ENCODE measurements at places on chromosomes 4 and X.

- DNase-seq: no peak
Observed at GRCh38 chr4:153560908-153561307, 94.7 kb downstream of the TMEM131L start.

GRCh38 chr4:26741491-26741871, 119.2 kb upstream of the STIM2 start:
- no peak for DNase-seq

GRCh38 chrX:142312591-142312990, 107.5 kb upstream of the MAGEC2 start:
- no peak for DNase-seq

DNA sequence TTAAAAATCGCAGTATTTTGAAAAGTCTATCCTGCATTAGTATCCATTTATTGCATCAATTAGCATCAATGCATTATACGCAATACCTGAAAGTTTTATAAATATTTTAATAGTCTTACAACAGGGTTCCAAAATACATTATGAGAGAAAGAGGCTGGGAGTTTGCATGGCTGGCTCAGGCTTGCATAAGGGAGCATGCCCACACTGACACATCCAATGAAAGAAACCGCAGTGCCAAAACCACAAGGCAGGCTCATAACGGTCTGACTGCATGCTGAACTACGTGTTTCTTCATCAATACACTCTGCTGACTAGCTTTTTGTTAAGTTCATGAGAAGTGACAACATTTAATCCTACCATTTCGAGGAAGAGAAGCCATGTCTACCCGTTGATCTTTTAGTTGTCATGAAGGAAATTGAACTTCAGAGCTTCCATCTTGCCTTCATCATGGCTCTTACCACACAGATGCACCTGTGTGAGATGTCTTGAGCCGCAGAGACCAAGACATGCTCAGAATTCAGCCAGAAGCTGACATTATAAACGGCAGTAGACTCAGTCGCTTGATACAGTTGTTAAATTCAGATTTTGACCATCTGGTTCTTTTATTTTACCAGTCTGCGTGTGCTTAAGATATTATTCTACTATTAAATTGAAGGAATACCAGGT, 168.8 kb upstream of the FRG1 start:
- DNase-seq: no peak

DNA sequence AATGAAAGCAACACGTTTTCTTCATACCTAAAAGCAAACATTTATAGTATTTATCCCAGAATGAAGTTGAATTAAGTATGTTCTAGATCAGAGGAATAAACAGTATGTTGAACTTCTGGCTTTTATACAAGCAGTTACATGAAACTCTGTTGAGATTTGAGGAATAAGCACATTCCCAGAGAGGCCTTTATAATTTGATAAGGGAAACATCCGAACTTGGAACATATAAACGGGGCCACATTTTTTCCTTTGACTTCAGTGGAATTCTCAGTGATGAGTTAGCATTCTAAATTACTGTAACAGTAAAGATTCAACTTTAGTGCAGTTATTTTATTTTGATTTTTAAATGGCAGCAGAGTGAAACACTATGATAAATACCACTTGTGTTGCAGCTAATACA, 119.5 kb downstream of the GLRA3 start:
- no peak for DNase-seq

GRCh38 chr4:174216799-174217272, 66.6 kb downstream of the FBXO8 start:
- DNase-seq: no peak

GRCh38 chr4:74999714-75000309, 66.9 kb downstream of the PARM1 start:
- no peak for DNase-seq

GRCh38 chrX:132638313-132638712, 149.5 kb upstream of the MBNL3 start:
- DNase-seq: no peak

DNA sequence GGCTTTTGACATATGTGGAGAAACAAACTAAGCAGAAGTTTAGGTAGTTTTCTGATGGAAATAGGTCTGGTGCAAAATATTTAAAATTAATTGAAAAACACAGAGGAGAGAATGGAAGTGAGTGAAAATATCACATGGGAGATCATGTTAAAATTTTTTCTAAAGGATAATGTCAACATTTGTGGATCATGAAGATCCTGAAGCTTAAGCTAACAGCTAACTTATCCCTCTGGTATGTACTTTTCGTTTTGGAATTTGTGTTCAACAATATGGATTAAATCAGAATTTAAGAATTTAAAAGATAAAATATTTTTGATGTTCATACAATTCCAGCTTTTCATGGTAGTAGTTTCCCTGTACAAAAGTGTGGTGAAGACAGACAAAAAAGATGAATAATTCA, 572.8 kb upstream of the FAM241A start:
- no peak for DNase-seq

DNA sequence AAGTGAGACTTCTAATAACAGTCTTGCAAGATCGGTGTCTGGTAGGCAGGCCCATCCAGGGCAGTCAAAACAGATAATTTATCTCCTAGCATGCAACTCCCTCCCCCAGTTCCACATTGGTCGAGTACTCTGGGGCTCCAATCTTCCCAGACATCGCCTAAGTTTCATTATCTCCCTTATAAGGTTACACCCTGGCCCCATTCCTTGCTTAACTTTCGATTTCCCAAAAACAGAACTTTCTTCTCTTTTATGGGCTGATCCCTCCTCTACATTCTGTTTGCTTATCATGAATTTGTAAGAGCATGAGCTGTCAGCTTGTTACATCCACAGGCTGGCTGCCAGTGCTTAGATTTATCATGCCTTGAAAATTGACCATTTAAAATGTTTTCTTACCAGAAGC, 471.3 kb downstream of the TECRL start:
- DNase-seq: no peak

- no peak for DNase-seq
Observed at GRCh38 chr4:62816566-62816965, 1592.7 kb downstream of the TECRL start.

DNA sequence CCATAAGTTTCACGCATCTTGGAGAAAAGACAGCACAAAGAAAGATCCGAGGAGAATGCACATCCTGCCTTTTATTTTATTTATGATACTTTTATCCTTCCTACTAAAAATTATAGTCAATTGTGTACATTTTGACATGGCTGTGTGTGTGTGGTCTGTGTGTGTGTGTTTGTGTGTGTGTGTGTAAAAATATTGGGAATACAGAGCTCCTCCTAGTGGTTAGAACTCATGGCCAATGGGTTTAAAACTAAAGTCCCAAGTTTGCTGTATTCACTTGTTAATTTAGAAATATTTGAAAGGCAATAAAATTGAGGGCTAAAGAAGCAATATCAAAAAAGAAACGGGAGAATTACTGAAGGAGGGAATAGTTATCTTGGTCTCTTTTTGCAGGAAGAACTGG, 47.5 kb downstream of the NKX6-1 start:
- no peak for DNase-seq

DNA sequence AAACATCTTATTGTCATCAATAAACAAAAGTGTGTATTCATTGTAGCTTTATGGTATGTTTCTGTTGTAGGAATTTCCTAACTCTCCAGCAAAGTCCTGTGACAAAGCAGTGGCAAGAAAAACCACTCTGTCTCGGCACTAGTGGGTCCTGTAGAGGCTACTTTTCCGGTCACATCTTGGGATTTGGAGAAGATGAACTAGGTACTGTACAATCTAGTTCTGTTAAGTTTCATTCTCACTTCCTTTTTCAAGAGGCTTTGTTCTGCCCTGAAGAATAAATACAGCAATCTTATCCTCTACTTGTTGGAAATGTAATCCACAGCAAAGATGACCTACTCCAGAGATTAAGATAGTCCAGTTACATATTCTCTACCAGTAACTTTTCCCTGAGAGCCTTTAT, 69.3 kb downstream of the HHIP start:
- no peak for DNase-seq

DNA sequence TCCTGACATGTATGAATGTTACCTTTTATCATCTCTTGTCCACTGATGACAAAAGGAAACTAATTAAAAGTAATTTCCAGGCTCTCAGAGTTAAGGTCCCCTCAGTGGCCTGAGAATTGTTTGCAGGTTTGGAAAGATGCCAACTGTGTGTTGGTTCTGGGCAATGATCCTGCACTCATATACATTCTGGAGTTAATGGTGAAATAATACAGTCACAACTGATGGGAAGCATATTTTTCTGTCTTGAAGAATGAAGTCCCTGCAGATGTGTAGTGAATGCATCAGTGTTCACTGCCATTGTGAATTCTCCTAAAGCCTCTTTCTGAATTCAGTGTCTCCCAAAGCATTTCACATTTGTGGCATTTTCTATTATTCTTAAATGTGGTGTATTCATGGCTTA, 238.1 kb upstream of the PPP1R2C start:
- no peak for DNase-seq

Measured in occipital lobe (tissue), 3 donors.